ENCODE measurements at places on chromosomes 11 and 22.

GRCh38 chr22:21866833-21867527 lies 465 bp downstream of the MAPK1 start:
- DNase-seq: peak; percentile 24

GRCh38 chr11:8333376-8333775 lies 69.7 kb upstream of the LMO1 start:
- no peak for DNase-seq

DNA sequence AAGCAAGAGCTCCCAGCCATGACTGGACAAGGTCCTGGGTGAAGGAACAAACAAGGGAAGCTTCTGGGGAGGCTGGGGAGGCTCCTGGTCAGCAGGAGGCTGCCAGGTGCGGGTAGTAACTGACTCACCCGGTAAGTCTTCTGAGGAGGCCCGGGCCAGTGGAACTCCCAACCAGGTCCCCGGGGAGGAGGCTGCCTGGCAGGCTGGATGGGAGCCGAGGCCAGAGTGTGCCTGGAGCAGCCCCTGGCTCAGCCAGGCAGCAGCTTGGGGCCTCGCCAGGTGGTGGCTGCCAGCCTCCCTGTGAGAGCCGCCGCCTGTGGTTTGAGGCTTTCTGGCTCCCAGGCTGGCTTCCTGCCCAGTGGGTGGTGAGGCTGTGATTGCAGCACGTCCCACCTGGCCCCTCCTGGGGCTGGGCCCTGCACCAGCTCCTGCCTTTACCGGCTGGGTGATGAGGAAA lies 46.2 kb downstream of the IGF2 start:
- DNase-seq: peak; percentile 32

DNA sequence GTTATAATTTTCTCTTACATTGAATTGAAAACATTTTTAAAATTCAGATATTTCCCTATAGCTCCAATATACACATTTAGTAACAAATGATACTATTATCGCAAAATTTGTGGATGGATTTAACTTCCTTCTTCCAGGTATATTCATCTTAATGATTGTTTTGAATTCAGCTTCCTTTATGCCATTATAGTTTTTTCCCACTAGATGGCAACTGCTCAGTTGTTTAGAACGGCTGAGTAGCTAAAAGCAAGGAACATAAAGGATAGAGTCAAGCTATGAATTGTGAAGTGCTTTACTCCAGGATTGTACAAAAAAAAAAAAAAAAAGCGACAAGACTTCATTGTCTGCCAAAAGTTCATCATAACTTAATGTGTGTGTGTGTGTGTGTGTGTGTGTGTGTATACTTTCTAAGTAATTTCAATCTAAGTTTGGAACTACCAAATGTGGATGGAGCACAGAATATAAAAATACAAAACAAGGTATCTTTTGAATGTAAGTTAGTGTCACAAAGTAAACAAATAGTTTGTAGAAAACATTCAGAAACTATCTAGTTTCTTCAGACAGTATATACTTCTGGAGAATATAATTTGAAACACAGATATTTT lies 846.4 kb downstream of the DLG2 start:
- DNase-seq: no peak

- DNase-seq: no peak
Measured at GRCh38 chr11:20005747-20006146, 154.5 kb downstream of the DBX1 start.

GRCh38 chr11:31437742-31438435 lies 68.2 kb downstream of the DNAJC24 start:
- DNase-seq: no peak

DNA sequence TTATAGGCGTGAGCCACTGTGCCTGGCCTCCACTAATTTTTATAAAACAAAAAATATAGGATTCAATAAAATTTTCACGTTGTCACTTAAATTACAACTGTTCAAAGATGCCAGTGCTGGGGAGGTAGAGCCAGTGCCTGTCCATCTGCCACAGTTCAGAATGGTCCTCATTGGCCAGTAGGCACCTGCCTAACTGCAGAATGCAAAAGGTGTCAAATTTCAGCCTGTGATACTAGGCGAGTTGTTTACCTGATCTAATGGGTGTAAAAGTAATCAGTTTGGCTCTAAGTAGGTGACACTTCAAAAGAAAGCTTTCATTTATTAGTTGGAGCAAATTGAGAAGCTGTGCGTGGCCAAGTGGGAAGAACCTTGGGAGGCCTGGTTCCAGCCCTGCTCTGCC lies 2.4 kb downstream of the SMARCB1 start:
- DNase-seq: no peak

DNA sequence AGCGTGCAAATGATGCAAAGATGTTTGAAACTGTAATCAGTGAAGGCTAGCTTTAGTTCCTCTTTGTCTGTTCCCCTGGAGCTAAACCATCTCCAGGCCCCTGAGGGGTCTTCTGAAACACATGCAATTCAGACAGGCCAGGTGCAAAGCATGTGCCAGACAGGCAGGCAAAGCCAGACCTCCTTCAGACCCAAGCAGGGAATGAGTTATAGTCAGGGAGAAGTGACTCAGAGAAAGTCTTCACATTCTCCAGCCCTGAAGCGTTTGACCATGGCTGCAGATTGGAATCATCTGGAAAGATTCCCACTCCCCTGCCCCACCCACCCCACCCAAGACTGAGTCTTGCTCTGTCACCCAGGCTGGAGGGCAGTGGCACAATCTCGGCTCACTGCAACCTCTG lies 187.0 kb upstream of the ISX start:
- DNase-seq: no peak

DNA sequence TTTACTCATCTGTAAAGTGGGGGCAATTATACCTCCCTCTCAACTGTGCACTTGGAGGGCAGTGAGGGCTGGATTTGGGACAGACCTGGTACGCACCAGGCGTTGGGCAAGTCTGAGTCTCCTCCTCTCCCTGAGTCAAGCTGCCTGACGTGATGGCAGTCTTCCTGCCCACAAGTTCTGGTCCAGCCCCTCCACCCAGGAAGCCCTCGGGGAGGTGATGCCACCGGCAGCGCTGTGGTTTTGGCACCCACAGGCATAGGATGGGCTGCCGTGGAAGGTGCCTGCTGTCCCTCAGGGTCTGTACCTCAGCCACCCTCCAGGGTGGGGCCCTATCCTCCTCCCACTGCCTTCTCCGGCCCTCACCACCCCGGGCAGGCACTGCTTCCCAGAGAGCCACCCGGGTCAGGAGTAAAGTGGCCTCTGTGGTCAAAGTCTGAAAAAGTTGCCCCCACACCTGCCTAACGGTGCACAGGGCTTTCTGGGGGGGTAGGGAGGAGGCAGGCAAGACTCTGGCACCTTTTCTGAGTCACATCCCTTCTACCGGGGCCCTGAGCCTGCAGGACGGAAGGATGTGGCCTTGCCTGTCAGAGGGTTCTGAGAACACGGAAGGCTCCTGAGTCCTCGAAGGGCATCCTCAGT lies 6.5 kb upstream of the APOBEC3H start:
- no peak for DNase-seq

DNA sequence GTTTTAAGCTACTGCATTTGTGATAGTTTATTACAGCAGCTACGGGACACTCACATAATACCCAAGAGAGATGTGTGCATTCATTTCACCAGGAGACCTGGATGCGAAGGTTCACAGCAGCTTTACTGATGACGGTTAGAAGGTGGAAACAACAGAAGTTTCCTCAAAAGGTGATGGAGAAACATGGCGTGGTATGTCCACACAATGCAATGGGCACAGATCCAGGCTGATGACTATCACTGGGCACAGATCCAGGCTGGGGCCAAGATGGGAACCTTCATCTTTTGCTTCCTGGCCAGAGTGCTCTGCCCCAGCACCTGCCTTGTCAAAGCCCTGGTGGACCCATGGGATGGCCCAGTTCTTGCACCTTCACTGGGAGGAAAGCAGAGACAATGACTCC lies 30.6 kb upstream of the RFPL3 start:
- DNase-seq: no peak

DNA sequence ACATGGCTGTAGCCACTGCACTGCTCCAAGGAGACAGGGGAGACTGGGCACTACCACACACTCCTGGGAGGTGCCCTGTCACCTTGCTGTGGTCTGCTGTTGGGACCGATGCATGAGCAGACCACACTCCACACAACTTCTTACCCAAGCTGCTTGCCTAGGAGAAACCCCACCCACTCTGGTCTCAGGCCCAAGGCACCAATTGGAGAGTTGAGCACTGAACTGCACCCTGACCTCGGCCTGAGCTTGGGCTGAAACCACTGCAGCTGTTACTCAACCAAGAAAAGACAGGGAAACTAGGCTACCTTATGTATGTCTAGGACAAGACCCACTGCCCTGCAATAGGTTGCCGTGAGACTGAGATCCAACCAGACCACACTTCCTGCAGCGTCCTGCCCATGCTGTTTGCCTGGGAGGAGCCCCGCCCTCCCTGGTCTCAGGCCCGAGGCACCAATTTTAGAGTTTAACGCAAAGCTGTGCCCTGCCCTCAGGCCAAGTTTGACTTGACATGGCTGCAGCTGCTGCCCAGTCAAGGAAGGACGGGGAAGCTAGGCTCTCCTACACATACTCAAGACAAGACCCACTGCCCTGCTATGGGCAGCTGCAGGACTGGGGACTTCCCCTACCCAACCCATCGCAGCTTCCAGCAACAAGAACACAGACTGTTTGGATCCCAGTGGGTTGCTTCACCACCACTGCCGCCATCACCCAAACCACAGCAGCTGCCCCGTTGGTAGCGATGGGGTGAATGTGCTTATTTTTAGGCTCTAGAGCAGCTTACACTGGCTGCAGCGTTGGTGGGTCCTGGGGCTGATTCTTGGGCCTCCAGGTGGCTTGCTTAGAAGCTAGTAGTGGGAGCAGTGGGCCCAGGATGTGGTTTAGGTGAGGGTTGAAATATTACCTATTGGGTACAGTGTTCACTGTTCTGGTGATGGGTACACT lies 66.8 kb downstream of the BRD1 start:
- DNase-seq: no peak

DNA sequence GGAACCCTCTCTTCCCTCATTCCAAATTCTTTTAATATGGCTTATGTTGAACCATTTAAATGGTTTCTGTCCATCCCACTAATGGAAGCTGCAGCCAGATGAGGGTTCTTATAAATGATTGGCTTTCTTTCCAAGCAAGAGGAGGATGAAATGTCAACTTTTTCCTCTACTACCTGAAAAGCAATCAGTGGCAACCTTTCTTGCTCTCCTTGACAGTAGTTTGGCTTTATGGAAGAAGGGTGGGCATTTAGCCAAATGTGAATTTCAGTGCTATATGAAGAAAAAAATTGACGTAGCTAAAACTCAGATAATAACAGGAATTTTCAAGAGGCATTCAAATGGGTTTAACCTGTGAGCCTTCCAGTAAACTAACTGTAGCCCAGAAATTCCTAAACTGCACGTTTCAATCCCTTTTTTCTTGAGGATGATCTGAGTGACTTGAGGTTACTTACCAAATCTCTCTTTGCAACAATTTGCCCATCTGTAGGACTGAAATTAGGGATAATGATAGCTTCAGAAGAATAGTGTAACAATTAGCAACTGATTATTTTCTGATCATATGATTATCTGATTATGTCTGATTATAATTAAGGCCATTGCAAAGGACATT lies 90.9 kb downstream of the EXT2 start:
- DNase-seq: no peak

DNA sequence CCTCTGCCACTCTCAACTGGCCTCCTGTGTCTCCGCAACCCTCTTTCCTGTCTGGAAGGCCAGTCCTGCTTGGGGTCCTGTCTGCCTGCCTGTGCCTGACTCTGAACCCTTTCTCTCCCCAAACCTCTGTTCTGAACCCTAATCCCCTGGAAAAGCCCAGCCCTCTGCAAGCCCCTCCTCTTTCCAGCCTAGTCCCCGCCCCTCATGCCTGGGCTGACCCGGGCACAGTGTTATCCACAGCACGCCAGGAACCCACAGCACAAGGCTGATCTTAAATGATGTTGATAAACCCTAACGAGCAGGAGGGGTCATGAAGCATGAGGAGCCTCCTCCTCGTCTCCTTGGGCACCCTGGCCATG lies at the start of gene IFITM10:
Gene IFITM10 (minus strand): TSS at position 115 of the 359 bp plus-strand sequence. CDS start 153 bp downstream, outside the sequence.
- DNase-seq: no peak
